Renal cortical epithelial cell (primary cell): ENCODE measurements at places on chromosomes 5 and 9. TPM values are rescaled to one million over a fixed set of nuclear protein-coding genes. Genes with fewer than 3 reads are reported as not detected.

GRCh38 chr5:151310932-151311331 lies 7.4 kb upstream of the SLC36A3 start:
- no peak for DNase-seq

GALNT12 gene
- total RNA-seq: 4.3 and 10.9 TPM in 2 replicates

DNA sequence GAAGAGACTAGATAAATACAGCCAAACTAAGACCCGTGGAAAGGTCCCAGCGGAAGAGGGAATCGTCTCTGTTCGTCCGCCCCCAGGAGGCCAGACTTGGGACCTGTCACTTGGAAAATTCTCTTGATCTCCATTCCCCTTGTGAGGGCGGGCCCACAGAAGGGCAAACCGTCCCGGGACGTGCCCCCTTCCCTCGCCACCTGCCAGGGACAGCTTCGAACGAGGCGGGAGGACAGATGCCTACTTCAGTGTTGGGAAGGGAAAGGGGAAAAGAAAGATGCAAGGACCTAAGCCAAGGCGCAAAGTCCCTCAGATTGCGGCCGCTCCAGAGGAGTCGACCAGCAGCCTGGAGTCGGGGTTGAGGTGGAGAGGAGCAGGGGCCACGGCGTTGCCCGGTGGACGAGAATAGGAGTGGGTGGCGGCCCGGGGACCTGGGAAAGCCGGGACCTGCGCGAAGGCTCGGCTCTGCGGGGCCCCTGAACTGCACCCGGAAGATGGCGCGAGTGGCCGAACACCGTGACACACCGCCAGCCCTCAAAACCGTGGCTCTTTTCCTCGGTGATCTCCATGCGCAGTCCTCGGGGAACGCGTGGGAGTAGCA lies 4.4 kb upstream of the EBF1 start:
- DNase-seq: no peak

DNA sequence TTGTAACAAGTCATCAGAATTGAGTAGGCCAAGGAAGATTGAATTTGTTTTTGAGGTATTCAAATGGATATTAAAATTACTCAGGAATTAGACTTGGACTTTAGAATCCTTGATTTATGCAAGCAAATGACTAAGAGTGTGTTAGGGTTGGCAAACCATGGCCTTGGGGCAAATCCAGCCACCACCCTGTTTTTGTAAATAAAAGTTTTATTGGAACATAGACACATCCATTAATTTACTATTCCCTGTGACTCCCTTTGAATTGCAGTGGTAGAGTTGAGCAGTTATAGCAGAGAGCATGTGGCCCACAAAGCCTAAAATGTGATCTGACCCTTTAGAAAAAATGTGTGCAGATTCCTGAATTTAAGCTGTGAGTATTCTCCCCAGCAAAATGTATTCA lies 115.6 kb downstream of the WDR70 start:
- peak; percentile 87 for DNase-seq

DNA sequence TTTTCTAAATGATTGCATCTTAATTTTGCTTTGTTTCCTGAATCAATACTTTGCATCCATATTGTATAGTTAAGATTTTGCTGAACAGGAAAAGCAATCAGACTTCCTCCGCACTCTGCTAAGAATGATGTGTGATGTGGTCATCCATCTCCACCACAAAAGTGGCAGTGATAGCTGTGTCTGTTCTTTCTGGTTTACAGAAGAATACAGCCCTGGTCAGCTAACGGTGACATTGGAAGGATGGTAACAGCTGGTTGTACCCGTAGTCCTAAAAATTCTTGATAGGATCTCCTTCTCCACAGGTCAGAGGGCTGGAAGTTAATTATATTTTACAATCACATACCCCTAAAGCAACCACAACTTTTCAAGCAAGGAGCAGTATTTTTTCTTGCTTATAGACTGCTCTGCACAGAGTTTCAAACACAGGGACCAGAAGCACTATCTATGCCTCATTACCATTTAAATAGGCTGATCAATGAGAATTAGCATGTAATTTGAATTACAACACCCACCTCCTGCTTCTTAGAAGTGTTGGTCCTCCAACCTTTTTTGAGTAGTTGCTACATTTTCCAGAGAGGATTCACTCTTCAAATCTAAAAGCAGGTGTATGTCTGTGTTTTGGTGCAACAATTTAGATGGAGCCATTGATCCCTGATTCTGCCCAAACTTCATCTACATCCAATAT lies 1191.9 kb upstream of the NUDT12 start:
- DNase-seq: no peak

DNA sequence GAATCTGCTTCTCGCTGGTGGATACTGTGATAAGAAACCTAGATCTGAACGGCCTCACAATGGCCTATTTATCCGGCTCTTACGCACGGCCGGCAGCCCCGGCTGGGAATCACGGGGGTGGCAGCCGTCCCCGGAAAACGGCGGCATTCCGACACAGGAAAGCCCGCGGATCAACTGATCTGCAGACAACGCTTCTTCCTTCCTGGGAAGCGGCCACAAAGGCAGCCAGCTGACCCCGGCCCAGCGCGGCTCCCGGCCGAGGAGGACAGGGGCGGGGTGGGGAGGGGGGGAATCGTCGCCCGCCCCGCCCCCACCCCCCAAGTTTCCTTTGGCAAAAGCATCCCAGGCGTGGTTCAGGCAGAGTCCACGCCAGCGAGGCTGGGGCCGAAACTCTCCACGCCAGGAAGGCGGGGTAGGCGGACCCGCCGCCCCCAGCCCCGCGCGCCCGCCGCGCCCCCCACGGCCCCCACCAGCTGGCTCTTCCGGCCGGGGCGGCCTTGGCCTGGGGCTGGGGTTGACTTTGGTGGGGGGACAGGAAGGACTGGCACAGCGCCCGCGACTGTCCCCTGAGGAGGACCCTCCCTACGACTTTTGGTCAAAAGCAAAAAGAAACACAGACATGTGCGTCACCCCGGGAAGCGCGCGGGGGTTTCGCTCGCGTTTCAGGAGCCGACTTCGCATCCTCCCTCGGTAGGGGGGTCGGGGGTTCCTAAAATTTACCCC lies 247.7 kb upstream of the ANKRD55 start:
- DNase-seq: peak; percentile 51

GRCh38 chr5:317086-317811 lies 4.3 kb upstream of the AHRR start:
- peak; percentile 32 for DNase-seq

GRCh38 chr5:37776826-37777225 lies 63.0 kb downstream of the GDNF start:
- no peak for DNase-seq

IFNA13 gene
- total RNA-seq: not detected in 2 replicates

DNAH5 gene
- 3.6 and 7.7 TPM in 2 replicates for total RNA-seq
